SW480 (cell line): ENCODE measurements at places on chromosomes 4 and X.

DNA sequence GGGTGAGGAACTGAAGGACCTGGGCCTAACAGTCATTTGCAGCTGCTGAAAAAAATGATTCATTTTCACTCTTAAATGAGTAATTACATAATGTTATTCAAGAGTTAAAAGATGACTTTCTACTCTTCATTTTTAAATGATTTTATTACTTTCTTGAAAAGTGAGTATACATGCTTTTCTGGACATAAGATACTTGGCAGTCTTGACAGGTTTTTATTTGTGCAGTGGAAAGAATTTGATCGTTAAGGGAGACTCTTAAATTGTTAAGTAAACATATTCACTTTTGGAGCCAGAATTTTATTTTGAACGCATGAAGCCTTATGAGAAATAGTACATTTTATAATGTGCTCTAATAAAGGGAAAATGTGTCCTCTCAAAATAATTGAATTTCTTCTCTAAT is 245.7 kb downstream of the TENM3 start:
- no peak for DNase-seq

DNA sequence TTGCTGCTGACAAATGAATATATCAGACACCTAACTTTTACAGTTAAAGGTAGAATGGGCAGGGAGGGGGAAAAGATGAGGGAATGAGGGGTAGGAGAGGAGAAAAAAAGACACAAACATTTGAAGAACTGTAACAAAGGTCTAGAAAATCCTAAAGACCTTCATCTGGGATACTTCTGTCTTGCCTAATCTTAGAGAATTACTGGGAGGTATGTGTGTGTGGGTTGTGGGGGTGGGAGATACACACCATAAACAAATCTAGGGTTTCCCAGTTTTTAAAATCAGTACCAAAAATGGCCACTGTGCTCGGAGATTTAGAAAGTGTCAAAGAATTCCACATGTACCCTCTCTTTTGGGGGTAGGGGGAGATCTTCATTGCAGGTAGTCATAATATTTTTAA is 166.7 kb downstream of the SH3KBP1 start:
- no peak for DNase-seq

DNA sequence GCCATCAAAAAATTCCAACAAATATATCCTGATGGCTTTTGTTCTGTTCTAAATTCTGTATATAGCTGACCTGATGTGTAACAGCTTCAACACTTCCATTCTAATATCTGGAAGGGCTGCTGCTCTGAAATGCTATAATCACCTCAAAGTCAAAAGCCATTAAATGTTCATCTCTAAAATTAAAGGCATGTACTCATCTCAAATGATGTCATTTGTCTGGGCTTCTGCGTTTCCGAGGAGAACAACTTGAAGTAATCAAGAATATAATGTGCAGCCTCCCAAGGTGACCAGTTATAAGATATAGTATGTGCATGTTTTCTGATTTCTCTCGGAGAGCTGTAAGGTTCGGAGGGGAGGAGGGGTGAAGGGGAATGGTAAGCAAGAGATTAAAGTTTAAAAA is 237.6 kb downstream of the SCFD2 start:
- DNase-seq, result no peak

GRCh38 chrX:17740137-17741122 is 3.1 kb downstream of the SCML1 start:
- no peak for DNase-seq

DNA sequence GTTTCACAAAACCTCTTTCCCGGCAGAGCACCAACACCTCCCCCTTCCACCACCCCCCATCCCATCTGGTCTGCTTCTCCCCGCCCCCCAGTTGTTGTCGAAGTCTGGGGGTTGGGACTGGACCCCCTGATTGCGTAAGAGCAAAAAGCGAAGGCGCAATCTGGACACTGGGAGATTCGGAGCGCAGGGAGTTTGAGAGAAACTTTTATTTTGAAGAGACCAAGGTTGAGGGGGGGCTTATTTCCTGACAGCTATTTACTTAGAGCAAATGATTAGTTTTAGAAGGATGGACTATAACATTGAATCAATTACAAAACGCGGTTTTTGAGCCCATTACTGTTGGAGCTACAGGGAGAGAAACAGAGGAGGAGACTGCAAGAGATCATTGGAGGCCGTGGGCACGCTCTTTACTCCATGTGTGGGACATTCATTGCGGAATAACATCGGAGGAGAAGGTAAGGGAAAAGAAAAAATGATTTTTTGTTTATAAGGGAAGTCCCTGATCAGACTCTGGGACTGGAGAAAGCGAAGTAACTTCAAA is at the start of gene PDGFRA:
TSS of gene PDGFRA (plus strand) at position 333 of the 541 bp plus-strand sequence. CDS start 29,476 bp downstream, outside the sequence.
- no peak for DNase-seq

GRCh38 chr4:169941141-169941540 is 85.1 kb downstream of the MFAP3L start:
- DNase-seq, result no peak

GRCh38 chr4:78379991-78380729 is 171.4 kb upstream of the ANXA3 start:
- peak; percentile 46 for DNase-seq

DNA sequence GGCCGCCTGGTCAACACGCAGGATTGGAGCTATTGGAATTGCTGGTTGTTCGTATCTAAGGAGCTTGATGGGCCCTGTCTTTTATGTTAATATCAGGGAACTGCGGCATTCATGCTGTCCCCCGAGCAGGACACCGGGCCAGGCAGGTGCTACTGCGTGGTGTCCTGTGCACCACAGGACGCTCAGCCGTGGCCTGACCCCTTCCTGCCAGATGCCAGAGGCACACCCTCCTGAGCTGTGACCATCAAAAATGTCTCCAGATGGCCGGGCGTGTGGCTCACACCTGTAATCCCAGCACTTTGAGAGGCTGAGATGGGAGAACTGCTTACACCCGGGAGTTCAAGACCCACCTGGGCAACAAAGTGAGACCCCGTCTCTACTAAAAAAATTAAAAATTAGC is 32.1 kb downstream of the ABLIM2 start:
- no peak for DNase-seq

DNA sequence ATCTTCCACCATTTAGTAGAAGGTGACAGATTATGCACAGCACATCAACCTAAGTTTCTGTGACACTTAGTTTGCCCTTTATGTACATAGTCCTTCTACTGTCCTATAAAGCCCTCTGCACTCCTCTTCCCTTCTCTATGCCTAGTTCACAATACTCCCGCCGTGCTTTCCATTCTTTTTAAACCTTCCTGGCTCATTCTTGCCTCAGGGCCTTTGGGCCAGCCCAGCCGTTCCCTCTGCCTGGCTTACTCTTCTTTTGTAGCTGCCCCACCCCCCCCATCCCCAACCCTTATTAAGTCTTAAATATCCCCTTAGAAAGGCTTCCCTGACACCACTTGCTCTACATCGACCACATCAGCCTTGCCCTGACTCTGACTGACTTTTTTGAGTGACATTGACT is 33.0 kb downstream of the SGMS2 start:
- no peak for DNase-seq

- DNase-seq, result no peak
Observed at GRCh38 chrX:48696909-48697727, 584 bp downstream of the SUV39H1 start.

DNA sequence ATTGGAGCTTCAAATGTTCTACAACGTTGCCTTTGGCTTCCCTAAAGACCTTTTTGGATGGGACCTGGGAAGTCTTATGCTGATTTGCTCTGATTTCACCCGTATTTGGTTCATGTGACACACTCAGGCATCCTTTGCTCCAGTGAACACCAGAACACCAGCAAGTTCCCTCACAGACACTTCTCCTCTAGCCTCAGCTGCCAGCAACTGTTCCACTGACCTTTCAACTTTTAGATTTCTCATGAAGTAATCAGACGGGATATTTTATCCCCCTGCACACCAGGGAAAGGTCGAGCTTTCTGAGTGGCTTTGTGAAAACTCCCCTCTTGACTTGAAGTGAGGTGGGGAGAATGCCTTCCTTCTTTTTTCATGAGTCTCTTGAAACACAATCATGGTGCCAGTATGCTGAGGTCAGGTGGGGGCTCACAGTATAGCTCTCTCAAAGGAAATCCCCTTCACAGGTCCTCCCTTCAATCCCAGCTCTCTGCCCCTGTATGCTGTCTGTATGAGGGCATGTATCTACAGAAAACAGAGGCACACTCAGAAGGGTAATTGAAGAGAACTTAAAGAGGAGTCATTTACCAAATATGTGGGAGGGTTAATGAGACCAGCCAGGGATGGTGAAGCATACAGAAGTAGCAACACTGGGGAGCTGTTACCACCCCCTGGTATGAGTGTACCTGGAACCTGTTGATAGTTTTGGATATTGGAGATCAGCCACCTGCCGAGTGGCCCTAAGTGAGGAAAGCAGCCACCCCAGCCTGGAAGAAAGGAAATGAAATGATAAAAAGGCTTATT is 62.7 kb downstream of the FGFBP1 start:
- DNase-seq, result no peak

- no peak for DNase-seq
Observed at GRCh38 chr4:53855581-53856250, 208.7 kb downstream of the CHIC2 start.

DNA sequence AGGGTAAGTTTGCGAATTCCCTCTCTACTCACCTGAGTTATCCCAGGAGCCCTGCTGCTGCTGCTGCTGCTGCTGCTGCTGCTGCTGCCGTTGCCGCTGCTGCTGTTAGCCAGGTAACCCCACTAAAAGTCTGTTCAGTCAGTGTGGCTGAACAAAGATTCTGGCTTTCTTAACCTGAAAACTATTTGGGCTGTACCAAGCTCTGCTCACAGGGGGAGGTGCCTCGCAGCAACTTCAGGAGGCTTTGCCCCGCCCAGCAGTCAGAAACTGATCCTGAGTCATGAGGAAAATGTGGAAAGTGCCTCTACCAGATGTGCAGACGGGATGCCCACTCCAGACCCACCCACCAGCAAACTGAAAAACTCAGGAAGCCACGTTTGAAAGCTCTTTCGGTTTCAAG is at the start of gene CAPN6:
TSS of gene CAPN6 (minus strand) at position 145 of the 400 bp plus-strand sequence. CDS start 6,547 bp downstream, outside the sequence.
- DNase-seq, result peak; percentile 24

DNA sequence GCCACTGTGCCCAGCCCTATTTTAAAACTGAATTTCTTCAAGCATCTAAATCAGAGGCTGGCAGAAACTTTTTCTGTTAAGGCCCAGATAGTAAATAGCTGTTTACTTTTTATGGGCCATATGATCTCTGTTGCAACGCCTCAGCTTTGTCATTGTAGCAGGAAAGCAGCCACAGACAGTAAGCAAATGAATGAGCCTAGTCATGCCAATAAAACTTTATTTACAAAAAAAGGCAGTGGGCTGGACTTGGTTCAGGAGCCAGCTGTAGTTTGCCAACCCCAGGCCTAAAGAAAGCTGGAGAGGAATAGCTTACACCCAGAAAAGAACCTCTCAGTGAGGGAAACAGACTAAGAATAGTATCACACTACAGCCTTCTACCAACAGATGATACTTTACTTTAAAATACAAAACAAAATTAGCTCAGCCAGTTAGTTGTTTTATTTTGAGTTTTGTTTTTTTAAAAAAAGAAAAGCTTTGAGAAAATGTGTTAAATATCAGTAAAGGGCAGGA is 25.5 kb downstream of the CHST7 start:
- DNase-seq, result no peak
